ENCODE measurements at places on chromosomes 5 and 9.

GRCh38 chr9:100033877-100034551 lies 64.8 kb downstream of the ERP44 start:
- DNase-seq = no peak

DNA sequence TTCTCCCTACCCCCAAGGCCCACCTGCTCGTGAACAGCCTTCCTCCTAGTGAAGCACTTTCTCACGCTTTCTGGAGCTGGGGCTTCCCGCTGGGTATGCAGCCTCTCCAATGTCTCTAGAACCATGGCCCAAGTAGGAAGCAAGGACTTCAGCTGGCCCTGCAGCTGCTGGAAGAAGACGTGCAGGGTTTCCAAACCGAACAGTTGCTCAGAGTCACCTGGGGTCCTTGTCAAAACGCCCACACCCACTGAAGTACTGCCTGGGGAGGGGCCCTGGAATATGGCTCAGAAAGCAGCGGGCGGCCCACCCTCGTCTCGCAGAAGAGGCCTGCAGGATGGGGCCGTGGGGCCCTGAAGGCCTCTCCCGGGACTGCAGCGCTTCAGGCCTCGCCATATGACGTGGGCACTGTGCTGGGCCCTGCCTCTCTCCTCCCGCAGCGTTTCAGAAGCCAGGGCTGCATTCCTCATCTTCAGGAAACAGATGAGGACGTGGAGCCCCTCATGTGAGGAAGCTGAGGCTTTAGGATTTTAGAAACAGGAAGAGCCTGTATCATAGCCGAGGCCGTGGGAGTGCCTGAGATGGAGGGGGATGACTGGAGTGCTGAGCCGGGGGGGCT lies 116.0 kb upstream of the LMX1B start:
- no peak for DNase-seq

- no peak for DNase-seq
Observed at GRCh38 chr9:69134412-69134811, 39.7 kb upstream of the TJP2 start.

- no peak for DNase-seq
Observed at GRCh38 chr9:6237267-6237666, 21.7 kb downstream of the IL33 start.

GRCh38 chr5:140113180-140113698 lies 670 bp upstream of the PURA start:
- no peak for DNase-seq

DNA sequence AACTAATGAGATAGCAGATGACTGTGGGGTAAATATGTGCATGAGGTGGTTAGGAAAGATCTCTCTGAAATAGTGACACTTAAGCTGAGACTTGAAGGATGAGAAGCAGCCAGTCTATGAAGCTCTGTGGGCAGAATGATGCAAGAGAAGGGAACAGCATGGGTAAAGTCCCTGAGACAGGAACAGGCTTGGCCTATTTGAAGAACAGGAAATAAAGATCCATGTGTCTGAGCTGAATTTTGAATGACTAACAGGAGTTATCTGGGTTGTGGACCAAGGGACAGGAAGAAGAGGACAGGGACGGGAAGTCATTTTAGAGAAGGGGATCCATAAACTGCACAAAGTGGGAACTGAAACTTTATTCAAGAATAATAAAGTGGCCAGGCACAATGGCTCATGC lies 25.6 kb upstream of the HMGCS1 start:
- no peak for DNase-seq

DNA sequence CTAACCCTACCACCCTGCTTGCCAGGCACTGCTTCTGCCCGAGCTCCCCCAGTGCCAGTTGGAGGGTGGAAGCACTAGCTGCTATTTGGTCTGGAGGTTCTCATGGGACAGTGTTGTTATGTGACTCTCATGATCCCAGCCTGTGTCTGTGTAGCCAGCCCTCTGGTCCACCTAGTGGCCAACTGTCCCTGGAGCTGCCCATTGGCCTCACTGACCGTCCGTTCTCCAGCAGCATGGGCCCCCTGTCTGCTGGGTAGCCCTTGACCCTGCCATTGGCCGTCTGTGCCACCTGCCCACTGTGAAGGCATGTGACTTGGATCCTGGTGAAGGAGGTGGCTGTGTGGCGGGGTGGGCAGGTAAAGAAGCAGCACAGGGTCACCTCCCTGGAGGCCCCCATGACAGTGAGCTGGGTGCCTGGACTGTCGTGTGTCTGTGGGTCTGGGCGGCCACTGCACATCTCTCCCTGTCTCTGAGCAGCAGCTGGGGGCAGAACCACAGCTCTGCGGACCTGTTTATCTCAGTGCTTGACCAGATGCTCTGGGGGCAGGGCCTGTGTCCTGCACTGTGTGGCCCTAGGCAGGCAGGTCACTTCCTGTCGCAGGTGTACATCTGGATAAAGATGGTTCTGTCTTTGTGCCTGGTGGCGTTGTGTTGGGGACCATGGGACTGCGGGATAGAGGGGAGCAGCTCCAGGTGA lies 11.4 kb downstream of the PHF2 start:
- DNase-seq = no peak

All from NCI-H187 treated with DMSO at 0.1 percent for 48 hours (cell line).